ENCODE measurements at places on chromosomes 1 and 21.

DNA sequence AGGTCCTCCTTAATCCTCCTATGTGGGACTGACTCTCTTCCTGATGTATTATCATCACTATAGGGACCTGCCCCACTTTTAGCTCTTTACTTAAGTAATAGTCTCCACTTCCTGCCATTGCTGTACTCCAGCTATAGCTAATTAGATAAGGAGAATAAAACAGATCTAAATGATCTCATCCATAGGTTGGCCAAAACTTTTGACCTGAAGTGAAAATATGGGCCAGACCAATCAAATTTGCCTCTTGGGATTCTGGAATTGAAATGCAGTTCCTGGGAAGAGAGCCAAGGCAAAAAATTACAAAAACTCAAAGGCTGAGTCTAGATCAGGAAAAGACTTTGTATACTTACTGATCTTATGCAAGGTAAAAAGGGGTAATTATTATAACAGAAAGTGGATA lies 36.1 kb upstream of the PDE4B start:
- no peaks in the 10 kb centered on the region for H3K4me1 ChIP-seq
- no peaks in the 10 kb centered on the region for H3K27me3 ChIP-seq
- H3K36me3 ChIP-seq: no peaks in the 10 kb centered on the region
- H3K27ac ChIP-seq: no peak overlapping the region

DNA sequence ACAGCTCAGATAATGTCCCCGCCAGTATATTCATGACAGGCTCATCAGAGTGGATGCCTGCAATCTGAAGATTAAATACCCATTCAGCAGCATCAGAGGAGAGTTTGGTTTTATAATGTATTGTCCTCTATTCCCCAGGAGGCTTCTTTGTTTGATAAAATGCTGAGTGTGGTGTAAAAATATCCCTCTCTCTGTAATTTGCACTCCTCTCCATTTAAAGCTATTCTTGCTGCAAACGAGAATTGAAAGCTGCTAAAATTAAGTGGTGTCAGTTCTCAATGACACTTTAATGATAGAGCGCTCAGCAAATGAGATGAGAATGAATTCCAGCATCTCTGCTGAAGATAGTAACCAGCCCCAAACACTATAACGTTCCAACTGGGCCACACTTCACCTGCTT lies 205.7 kb upstream of the RRP15 start:
- H3K27me3 ChIP-seq: no peaks in the 10 kb centered on the region
- no peak for DNase-seq
- H3K36me3 ChIP-seq: no peaks in the 10 kb centered on the region
- no peak overlapping the region for H3K27ac ChIP-seq
- no peaks in the 10 kb centered on the region for H3K4me1 ChIP-seq

GRCh38 chr1:151356696-151357095 lies 9.6 kb upstream of the RFX5 start:
- no peaks in the 10 kb centered on the region for H3K27me3 ChIP-seq
- no peaks in the 10 kb centered on the region for H3K4me1 ChIP-seq
- H3K27ac ChIP-seq: no peak overlapping the region

DNA sequence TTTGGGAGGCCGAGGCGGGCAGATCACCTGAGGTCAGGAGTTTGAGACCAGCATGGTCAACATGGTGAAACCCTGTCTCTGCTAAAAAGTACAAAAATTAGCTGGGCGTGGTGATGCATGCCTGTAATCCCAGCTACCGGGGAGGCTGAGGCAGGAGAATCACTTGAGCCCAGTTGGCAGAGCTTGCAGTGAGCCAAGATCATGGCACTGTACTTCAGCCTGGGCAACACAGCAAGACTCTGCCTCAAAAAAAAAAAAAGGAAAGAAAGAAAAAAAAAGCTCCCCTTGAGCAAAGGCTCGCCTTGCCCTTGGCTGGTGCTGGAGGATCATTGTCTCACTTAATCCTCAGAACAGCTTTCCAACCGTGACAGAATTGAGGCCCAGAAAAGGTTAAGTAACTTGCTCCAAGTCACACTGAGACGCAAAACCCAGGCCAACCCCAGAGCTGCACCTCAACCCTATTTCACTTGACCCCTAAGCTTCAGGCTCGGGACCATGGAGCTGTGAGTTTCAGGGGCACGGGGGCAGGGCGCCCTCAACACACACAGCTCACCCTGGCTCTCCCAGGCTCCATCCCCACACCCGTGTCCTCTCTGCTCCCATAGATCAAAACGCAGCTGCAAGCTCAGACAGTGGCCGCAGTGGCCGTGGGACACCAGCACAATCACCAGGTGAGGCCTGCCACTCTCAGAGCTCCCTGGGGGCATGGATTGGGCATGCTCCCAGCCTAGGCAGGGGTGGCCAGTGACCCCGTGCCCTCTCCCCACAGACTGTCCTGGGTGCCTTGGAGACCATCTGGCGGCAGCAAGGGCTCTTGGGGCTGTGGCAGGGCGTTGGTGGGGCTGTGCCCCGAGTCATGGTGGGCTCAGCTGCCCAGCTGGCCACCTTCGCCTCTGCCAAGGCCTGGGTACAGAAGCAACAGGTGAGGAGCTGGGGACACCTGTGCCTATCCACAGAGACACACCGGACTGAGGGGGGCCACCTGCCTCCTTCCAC lies 1.6 kb downstream of the SLC25A34 start:
- H3K27me3 ChIP-seq: no peaks in the 10 kb centered on the region
- H3K36me3 ChIP-seq: peaks cover 5% of the 10 kb centered on the region
- H3K4me3 ChIP-seq: no peak overlapping the region
- DNase-seq: no peak
- peaks cover 5% of the 10 kb centered on the region for H3K4me1 ChIP-seq

DNA sequence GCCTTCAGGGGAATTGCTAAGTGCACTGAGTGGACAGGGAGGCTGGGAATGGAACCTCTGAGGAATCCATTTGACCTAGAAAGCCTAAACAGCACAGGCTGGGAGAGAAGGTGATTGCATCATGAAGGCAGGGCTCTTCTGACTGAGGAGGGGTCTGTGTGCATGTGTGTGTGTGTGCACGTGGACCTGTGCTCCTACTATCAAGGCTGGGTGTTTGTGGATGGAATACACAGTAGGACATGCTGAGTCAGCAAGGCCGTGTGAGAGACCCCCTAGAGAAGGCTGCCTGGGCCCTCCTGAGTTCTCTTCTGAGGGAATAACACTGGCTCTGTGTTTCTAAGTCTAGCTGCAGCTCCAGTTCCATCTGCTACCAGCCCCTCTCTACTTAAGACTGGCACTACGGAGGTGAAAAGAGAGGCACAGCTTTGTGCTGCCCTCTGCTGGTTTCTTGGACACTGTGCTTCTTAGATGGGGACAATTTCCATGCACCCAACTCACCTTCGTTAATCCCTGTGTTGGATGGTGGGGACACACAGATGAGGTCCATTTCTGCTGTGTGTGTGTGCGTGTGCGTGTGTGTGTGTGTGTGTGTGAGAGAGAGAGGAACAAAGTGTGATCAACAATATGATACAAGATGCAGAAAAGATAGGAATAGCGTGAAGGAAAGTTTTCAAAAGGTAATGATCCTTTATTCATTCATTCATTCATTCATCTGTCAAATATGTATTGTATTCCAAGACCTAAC lies 6.2 kb upstream of the EFCAB14 start:
- H3K4me3 ChIP-seq: no peak overlapping the region
- H3K27ac ChIP-seq: no peak overlapping the region
- no peaks in the 10 kb centered on the region for H3K36me3 ChIP-seq
- H3K27me3 ChIP-seq: peaks cover 3% of the 10 kb centered on the region
- peak; percentile 75 for DNase-seq
- no peaks in the 10 kb centered on the region for H3K4me1 ChIP-seq

GRCh38 chr1:156853761-156854160 lies 5.2 kb downstream of the INSRR start:
- peaks cover 14% of the 10 kb centered on the region for H3K27me3 ChIP-seq
- no peak overlapping the region for H3K27ac ChIP-seq
- no peak for DNase-seq
- no peak overlapping the region for H3K4me3 ChIP-seq

GRCh38 chr1:147849098-147849895 lies 53.3 kb upstream of the GJA8 start:
- H3K36me3 ChIP-seq: no peaks in the 10 kb centered on the region
- no peak for DNase-seq
- no peaks in the 10 kb centered on the region for H3K27me3 ChIP-seq
- H3K4me3 ChIP-seq: no peak overlapping the region
- H3K27ac ChIP-seq: no peak overlapping the region
- no peaks in the 10 kb centered on the region for H3K4me1 ChIP-seq

DNA sequence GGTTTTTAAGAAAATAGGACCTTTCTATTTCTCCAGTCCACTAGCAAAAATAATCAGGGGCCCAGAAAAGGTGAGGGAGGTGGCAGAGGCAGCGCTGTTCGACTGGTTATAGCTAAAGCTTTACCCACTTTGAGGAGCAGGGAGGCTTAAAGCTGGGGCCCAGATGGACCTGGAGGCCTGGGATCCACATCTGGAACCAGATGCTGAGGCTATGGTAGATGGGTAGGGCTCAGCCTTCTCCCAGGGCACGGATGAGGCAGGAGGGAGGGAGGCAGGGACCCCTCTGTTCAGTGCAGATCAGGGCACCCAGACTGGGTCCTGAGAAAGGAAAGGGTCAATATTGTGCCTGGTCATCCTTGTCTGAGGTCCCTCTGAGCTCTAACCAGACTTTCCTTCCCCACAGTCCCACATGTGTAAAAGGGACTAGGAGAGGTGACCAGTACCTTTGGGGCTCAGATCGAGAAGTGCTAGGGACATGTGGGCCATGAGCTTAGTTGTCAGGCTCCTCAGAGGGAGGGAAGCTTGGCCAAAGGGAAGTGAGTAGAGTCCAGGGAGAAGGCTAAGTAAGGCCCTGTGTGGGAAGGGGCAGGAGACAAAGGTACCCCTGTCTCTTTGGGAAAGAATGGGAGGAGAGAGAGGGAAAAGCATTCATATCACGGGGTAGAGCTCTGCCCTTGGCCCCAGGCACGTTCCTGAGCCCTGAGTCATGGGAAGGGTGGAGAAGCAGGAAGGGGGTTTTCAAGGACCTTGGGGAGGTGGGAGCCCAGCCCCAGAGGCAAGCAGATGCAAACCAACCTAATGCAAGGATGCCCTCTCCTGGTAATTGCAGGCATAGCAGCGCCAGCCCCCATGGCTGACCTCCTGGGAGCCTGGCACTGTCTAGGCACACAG lies 15.4 kb downstream of the LMNA start:
- peak; percentile 90 for DNase-seq
- no peaks in the 10 kb centered on the region for H3K27me3 ChIP-seq
- H3K27ac ChIP-seq: peak overlapping the region; percentile 94
- no peak overlapping the region for H3K4me3 ChIP-seq

DNA sequence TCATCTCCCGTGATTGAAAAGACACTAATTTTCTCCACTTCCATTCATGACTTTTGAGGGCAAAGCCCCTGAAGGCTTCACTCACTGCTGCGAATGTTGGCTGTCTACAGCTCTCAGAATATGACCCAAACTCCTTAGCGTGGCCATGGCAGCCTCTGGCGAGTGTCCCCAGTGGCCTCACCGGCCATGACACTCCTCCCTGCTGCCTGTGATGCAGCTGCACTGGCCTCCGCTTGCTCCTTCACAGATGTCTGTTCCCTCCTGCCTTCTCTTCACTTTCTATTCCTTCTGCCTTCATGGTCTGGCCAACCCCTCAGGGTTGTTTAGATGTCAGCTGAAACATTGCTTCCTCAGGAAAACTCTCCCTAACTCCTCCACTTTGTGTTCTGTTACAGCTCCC lies 30.8 kb upstream of the PTPRF start:
- DNase-seq: no peak
- H3K4me1 ChIP-seq: no peaks in the 10 kb centered on the region
- no peak overlapping the region for H3K4me3 ChIP-seq
- H3K27ac ChIP-seq: no peak overlapping the region
- H3K36me3 ChIP-seq: no peaks in the 10 kb centered on the region
- no peaks in the 10 kb centered on the region for H3K27me3 ChIP-seq

DNA sequence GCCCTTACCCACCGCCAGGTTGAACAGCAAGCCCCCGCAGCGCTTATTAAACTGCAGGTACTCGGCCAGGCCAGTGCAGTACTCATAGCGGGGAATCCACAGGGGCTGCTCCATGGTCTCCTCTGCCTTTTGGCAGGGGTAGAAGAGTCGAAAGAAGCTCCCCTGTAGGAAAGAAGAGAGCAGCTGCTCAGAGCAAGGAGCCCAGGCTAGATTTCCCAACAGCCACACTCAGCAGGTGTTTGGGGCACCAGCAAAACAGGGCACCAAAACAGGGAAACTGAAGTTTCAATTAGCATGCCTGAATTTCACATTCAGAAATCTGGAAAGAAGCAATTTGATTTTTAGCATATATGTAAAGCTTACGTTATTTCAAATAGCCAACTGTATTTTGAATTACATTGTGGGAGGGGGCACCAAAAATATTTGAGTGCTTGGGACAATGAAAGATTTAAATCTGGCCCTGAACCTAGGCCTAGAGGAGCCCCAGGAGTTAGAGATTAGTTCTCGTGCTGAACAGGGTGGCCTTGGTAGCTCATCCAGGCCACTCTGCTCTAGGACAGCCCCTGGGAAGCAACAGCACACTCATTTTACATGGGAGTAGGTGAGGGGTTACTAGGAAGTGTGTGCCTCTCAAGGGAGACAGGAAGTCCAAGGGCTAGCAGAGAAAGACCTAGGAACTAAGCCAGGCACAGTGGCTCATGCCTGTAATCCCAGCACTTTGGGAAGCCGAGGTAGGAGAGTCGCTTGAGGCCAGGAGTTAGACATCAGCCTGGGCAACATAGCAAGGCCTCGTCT lies 8.2 kb downstream of the PAFAH2 start:
- no peaks in the 10 kb centered on the region for H3K36me3 ChIP-seq
- H3K4me3 ChIP-seq: no peak overlapping the region
- H3K27me3 ChIP-seq: no peaks in the 10 kb centered on the region
- DNase-seq: no peak
- H3K4me1 ChIP-seq: no peaks in the 10 kb centered on the region

DNA sequence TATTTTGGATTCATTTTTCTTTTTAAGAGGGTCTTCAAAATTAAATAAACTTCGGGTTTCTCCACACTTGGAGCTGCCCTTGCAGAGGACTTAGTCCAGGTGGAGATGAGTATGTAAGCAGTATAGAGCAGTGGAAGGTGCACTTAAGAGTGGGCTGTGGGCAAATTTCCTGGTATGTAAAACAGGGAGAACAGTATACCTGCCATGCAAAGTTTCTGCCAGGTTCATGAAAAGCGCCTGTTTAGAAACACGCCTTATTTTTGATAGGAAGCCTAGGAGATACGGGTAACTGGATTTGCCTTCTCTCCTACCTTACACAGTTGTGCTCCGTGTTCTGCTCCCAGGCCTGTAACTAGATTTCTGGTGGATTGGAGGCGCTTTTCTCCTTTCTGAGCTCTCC lies 1.2 kb downstream of the KDM4A start:
- H3K4me1 ChIP-seq: peaks cover 6% of the 10 kb centered on the region
- peaks cover 5% of the 10 kb centered on the region for H3K36me3 ChIP-seq
- peak overlapping the region; percentile 84 for H3K4me3 ChIP-seq
- H3K27ac ChIP-seq: peak overlapping the region; percentile 98

GRCh38 chr1:244102046-244102445 lies 51.0 kb downstream of the ZBTB18 start:
- no peaks in the 10 kb centered on the region for H3K4me1 ChIP-seq
- H3K27ac ChIP-seq: no peak overlapping the region
- DNase-seq: no peak
- H3K27me3 ChIP-seq: no peaks in the 10 kb centered on the region
- H3K4me3 ChIP-seq: no peak overlapping the region
- no peaks in the 10 kb centered on the region for H3K36me3 ChIP-seq

- no peaks in the 10 kb centered on the region for H3K27me3 ChIP-seq
- H3K27ac ChIP-seq: no peak overlapping the region
- no peaks in the 10 kb centered on the region for H3K36me3 ChIP-seq
- H3K4me1 ChIP-seq: no peaks in the 10 kb centered on the region
- H3K4me3 ChIP-seq: no peak overlapping the region
- no peak for DNase-seq
These were observed 4.9 kb downstream of the CROCC start for GRCh38 chr1:16926491-16927073.

- no peaks in the 10 kb centered on the region for H3K27me3 ChIP-seq
- H3K36me3 ChIP-seq: no peaks in the 10 kb centered on the region
- DNase-seq: no peak
- no peak overlapping the region for H3K27ac ChIP-seq
- H3K4me3 ChIP-seq: no peak overlapping the region
- H3K4me1 ChIP-seq: no peaks in the 10 kb centered on the region
These were observed 15.5 kb upstream of the PADI6 start for GRCh38 chr1:17356387-17357026.
